Stimulated activated CD8-positive, alpha-beta memory T cell treated with anti-CD3 and anti-CD28 coated beads, Interleukin-4, amount 100 ng/mL, for 1 hour (primary cell): ENCODE measurements at places on chromosomes 1 and 21.

DNA sequence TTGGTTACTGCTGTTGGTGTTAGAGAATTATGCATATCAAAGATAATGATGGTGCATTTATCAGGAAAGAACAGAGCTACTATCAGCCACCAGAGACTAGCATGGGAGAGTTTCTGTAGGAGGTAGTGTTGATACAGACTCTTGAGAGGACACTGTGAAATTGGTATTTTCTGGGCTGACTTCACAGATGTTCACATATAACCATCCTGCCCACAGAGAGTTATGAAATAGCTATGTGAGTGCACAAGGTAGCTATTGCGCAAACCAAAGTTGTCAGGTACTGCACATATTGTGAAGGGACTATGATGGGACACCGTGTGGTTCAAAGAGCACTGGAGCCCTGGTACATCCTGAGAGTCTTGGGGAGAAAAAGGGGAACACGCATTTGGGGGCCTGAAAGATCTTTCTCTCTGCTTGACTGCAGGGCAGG lies 1.4 kb upstream of the TLCD4 start:
- DNase-seq, result no peak

- no peak for DNase-seq
These were observed 24.6 kb downstream of the DMAP1 start for GRCh38 chr1:44237721-44238457.

DNA sequence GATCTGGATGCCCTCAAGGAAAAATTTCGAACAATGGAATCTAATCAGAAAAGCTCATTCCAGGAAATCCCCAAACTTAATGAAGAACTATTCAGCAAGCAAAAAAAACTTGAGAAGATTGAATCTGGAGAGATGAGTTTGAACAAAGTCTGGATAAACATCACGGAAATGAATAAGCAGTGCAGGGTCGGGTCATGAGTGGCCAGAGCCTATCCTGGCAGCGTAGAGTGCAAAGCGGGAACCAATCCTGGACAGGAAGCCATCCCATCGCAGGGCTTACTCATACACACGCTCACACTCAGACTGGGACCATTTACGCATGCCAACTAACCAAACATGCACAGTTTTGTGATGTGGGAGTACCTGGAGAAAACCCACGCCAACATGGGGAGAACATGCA lies 43.1 kb downstream of the ZMYM1 start:
- DNase-seq, result no peak

GRCh38 chr1:223258751-223259198 lies 105.2 kb downstream of the SUSD4 start:
- DNase-seq, result no peak

DNA sequence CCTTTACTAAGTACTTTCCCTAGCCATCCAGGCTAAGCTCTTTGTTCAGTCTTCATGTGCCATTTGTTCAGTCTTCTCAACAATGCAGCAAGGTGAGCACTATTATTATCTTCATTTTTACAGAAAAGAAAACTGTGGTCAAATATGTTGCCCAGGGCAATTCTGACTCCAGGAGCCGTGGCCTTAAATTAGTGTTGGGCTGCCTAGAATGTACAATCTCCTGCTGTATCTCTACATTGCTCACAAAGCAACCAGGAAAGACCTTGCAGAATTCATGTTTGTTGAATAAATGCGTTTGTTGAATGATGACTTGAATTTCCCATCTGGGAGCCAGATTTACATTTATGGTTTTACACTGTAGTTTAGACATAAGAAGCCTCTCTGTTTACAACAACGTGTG lies 14.2 kb downstream of the CD101 start:
- DNase-seq, result no peak

- no peak for DNase-seq
These were observed 19.9 kb upstream of the NEK2 start for GRCh38 chr1:211695135-211695816.

GRCh38 chr1:16111771-16112595 lies 38.5 kb upstream of the FAM131C start:
- no peak for DNase-seq

DNA sequence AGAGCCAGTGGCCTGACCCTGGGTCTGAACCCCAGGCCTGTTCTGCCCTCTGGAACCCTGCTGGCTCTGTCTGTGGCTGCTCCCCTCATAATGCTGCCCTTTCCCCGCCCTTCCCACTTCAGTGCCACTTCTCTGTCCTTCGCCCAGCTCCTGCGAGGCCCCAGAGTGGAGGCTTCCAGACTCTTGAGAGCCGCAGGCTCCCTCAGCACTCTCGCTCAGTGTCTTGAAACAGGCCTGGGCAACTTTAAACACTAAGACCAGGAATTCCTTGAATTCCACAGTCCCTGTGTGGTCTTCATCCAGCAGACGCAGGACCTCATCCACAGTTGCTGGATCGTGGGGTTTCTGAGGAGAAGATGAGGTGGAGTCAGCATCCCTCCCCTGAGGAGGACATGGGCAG lies 3.5 kb downstream of the CRNN start:
- no peak for DNase-seq

GRCh38 chr1:115286431-115287205 lies 51.4 kb downstream of the NGF start:
- no peak for DNase-seq

GRCh38 chr1:15282810-15283474 lies 35.9 kb downstream of the FHAD1 start:
- no peak for DNase-seq

- DNase-seq, result no peak
These were observed 45.1 kb downstream of the LUZP1 start for GRCh38 chr1:23123528-23123927.

GRCh38 chr1:11044086-11044848 lies 2.8 kb downstream of the MASP2 start:
- no peak for DNase-seq

- DNase-seq, result no peak
These were observed 74.9 kb upstream of the BCL10 start for GRCh38 chr1:85351202-85351828.

DNA sequence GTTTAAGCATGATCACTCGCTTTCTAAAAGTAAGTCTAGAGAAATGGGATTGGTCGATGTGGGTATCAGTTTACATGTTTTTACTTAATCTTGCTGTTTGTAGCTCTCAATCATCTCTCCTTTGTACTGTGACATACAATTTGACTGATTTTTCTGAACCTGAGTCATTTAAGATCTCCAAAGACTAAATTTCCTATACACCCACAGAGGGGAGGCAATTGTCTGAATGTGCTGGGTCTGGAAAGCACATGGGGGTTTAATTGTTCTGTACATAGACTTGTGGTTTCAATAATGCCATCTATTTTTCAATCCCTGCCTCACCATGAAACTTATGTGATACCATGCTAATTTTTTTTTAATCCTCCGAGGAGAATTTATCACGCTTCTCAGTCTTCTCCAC lies 65.8 kb downstream of the USP25 start:
- no peak for DNase-seq

- DNase-seq, result peak; percentile 2
These were observed 80.3 kb downstream of the SELENOF start for GRCh38 chr1:86833461-86834215.

DNA sequence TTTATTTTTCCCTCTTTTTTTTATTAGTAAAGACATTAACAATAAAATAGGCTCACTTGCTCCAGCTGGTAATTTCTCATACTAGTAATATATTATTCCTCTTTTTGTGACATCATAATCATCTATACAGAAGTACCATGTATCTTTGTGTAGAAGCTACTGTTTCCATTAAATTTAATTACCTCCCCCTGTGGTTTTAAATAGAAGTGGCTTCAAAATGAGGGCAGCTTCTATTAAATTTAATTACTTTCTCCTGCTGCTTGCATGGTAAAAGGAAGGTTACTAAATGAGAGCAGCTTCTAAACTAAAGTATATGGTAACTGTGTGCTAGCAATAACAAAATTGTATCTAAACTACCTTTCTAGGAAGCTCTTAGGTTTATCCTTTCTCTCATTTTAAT lies 94.0 kb downstream of the DPYD start:
- DNase-seq, result no peak
